Activated T-cell treated with anti-CD3 and anti-CD28 coated beads, Interleukin-2, amount 50 U/mL, for 72 hours (primary cell): ENCODE measurements at places on chromosomes 11 and 22. TPM values are rescaled to one million over a fixed set of nuclear protein-coding genes. Genes with fewer than 3 reads are reported as not detected.

Gene HINFP
- total RNA-seq: 34.1 TPM

Gene LRRN4CL
- total RNA-seq: 0.12 TPM

DNA sequence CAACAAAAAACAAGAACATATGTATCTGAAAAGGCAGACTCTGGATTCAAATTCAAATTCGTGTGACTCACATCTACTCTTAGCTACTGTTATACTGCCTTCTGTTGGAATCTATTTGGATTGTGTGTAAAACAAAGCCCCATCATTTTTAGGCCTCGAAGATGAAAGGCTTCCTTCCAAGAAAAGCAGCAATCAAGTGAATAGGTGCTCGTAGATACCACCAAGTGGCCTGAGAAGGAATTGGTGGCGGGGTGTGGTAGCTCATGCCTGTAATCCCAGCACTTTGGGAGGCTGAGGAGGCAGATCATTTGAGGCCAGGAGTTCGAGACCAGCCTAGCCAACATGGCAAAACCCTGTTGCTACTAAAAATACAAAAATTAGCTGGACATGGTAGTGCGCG is 4.2 kb downstream of the GRAMD1B start:
- peak; percentile 37 for DNase-seq

- DNase-seq: no peak
Observed at GRCh38 chr11:115159207-115159606, 345.0 kb downstream of the CADM1 start.

- no peak for DNase-seq
Observed at GRCh38 chr11:112958670-112959069, 2.5 kb upstream of the NCAM1 start.

DNA sequence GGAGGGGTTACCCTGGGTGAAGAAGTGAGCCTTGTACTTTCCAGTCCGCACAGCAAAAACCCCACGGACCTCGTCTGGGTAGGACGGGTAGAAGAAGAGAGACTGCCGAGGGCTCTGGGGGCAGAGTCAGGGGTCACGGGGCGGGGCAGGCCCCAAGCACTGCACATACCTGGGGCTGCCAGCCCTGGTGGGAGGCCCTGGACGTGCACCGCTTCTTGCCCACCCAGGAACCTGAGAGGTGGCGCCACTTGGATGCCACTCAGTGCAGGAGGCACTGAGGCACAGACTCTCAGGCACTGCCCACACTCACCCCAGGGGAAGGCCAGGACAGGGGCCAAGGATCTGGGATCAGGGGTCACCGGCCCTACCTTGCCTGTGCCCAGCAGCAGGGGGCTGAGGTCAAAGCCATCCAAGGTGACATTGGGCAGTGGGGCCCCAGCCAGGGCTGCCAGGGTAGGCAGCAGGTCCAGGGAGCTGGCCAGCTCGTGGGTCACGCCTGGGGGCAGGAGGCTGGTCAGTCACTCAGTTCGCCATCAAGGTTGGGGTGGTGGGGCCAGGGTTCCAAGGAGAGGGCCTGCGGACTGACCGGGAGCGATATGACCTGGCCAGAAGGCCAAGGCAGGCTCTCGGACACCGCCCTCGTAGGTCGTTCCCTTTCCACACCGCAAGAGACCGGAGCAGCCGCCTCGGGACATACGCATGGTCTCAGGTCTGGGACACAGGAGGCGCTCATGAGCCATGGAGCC is 2.2 kb downstream of the ARSA start:
- no peak for DNase-seq
